T-helper 1 cell (primary cell): ENCODE measurements at places on chromosomes 7 and 10.

GRCh38 chr7:5488286-5488878 lies 64.7 kb upstream of the TNRC18 start:
- DNase-seq, result no peak

DNA sequence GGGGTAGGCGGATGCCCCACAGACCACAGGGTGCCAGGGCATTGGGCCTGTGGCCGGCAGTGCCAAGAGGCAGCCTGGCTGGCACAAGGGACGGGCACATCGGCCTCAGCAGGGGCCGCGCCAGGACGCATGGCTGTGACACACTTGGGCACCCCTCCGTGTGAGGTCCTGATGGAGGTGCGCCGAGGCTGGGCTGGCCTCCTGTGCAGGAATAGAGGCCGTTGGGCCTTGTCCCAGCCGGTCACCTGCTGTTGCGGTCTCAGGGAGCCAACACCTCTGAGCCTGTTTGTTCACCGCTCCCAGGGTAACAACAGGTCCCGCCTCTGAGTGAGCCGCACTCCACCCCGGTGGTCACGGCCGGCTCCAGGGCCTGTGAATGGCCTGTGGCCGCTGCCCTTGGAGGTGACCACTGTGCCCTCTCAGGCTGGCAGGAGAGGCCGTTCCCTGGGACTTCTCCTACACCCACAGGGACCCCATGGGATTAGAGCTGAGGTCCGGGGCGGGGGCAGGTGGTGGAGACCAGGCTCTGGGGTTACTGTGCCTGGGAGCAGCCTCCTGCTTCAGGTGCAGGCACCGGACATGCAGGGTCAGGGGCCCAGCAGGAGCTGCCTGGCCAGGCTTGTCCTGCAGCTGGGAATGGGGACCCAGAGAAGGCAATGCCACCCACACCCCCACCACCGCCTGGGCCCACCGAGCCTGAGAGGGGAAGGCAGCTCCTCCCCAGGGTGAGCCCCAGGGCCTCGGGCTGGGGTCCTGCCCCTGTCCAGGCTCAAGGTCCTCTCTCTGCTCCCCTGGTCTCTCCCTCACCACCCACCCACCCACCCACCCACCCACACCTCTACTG lies 12.0 kb downstream of the PWWP2B start:
- DNase-seq, result no peak

- DNase-seq, result no peak
Measured at GRCh38 chr7:43905209-43905946, 1.0 kb downstream of the URGCP start.

DNA sequence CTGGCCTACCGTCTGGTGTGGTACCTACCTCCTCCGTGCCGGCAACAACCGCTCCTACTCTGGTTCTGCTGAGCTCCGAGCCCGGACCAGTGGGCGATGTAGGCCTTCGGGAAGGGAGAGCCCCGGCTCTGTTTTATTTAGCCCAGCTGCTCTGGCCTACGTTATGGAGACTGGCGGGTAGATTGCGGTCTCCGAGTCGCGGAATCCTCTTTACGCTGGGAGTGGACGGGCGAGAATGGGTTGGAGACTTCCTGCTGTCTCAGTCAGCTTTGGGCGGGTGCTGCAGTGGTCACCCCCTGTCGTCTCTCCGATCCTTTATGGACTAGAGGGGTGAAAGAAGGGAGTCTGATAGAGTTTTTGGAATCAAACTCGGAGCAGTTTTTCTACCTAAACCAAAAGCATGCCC lies 406 bp downstream of the CBLL1 start:
- DNase-seq, result no peak

GRCh38 chr10:60099998-60100747 lies 193.8 kb upstream of the CCDC6 start:
- no peak for DNase-seq

- DNase-seq, result no peak
Measured at GRCh38 chr10:73968098-73968521, 29.8 kb upstream of the VCL start.

DNA sequence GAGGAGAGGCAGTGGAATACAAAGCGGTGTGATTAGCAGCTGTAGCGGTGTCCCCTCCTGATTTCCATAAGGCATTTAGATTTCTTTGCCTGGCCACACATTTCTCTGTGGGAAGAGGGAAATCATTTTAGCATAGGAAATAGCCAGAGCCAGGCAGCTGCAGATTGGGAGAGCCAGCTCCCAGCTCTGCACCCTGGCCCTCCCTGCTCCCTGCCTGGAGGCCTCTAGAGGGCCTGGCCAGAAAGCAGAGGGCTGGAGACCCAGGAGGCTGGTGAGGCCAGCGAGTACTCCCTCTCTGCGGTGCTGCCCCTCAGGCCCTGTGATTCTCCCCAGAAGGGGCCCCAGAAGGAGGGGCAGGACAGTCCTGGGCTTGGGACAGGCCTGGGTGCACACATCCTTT lies 85.7 kb downstream of the C10orf105 start:
- DNase-seq, result no peak

- DNase-seq, result no peak
Measured at GRCh38 chr7:158543840-158544239, 43.8 kb downstream of the PTPRN2 start.

DNA sequence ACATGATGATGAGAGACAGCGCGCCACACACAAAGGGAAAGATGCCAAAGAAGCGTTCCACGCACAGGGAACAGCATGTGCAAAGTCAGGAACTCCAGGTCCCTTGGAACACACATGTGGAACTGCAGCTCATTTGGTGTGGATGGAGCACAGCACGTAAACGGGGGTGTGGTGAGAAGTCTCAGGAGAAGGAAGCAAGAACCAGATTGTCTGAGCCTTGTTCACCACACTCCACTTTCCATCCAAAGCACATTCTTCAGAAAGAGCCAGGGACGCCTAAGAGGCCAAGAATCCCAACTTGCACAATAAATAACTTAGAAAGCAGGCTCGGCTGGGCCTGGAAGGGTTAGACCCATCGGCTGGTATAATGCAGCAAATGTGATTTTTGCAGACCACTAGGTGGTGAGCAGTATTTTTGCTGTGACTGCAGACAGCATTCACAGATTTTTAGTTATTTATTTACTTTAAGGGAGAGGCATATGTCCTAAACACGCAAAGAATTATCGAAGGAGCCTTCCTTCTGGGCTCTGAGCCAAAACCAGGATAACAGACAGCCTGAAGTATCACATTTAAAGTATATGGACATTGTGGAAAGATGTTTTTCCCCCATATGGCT lies 27.9 kb upstream of the ASCC1 start:
- DNase-seq, result no peak

DNA sequence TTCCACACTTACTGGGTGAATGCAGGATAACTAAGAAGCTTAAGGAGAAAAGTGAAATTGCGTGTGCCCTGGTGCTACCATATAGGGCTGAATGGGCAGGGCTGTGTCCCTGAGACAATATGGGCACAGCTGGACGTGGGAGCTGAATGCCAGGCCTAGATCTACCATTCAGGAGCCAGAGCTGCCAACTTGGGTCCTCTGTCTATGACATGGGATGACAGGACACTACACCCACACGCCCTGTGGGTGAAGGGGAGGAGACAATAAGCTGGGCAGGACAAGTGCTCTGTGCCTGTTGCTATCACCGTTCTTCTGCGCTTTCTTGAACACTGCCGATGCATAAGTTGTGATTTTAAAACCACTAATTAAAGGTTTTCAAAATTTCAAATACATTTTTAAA lies 293.9 kb downstream of the TNS3 start:
- no peak for DNase-seq

GRCh38 chr10:30019468-30019867 lies 39.9 kb downstream of the JCAD start:
- DNase-seq, result no peak

- no peak for DNase-seq
Measured at GRCh38 chr7:45715471-45716352, 141.5 kb downstream of the ADCY1 start.

- DNase-seq, result peak; percentile 4
Measured at GRCh38 chr10:132799865-132800264, 13.9 kb upstream of the NKX6-2 start.

GRCh38 chr7:149704507-149704906 lies 68.9 kb downstream of the ZNF467 start:
- DNase-seq, result no peak

DNA sequence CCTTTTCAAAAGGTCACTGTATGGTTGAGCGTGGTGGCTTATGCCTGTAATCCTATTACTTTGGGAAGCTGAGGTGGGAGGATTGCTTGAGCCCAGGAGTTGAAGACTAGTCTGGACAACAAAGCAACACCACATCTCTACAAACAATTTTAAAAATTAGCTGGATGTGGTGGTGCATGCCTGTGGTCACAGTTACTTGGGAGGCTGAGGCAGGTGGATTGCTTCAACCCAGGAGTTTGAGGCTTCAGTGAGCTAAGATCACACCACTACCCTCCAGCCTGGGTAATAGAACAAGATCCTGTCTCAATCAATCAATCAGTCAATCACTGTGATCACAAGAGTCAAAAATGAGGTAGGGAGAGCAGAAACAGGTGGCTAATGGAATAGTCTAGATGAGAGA lies 97.0 kb downstream of the SUGCT start:
- no peak for DNase-seq

- no peak for DNase-seq
Measured at GRCh38 chr7:156966387-156966786, 16.9 kb downstream of the NOM1 start.

GRCh38 chr10:44314802-44315460 lies 70.0 kb downstream of the CXCL12 start:
- no peak for DNase-seq

DNA sequence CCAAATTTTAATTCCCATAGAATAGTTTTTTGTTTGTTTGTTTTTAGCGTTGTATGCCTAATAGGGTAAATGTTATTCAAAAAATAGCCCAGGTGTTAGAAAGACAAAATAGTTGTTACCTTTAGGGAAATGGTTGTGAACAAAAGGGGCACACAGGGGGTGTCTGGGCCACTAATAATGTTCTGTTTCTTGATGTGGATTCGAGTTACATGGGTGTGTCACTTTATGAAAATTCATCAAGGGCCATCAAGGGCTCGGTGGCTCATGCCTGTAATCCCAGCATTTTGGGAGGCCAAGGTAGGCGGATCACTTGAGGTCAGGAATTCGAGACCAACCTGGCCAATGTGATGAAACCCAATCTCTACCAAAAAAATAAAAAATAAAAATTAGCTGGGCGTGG lies 531.8 kb upstream of the C7orf33 start:
- DNase-seq, result no peak

DNA sequence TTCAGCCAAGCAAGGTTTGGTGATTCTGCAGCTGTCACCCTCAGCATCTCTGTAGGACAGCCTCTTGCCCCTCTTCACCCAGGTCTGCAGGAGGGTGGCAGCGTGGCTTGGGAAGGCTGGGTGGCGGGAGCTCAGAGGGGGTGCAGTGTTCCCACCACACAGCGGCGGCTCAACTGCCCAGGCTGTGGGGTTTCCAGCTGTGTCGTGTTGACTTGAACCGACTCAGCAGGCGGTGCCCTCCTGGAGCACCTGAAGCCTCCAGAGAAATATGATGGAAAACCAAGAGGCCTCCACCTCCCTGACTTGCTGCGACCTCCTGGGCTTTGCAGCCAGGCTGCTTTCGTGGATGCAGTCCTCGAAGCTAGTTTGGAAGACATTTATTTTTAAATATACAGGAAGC lies 68.0 kb upstream of the KLF6 start:
- DNase-seq, result no peak

DNA sequence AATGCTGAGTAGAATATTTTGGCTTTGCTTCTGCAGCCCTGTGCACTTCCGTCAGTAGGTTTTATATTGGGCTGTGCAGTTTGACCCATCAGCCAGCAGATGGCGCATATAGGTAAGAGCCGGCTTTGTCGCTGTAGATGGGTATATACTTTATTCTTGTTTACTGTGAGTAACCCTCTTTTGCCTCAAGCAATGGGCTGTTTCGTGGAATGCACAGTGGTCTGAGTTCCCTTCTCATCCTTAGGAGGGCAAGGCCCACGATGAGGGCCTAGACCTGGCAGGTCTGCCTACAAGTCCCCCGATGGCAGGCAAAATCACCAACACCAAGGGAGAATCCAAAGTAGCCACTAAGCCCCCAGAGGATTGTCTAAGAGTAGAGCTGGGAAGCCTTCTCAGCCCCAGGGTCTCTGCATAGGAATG lies 1002.9 kb upstream of the KCND2 start:
- no peak for DNase-seq

GRCh38 chr10:71804077-71804476 lies 30.8 kb upstream of the VSIR start:
- DNase-seq, result no peak

DNA sequence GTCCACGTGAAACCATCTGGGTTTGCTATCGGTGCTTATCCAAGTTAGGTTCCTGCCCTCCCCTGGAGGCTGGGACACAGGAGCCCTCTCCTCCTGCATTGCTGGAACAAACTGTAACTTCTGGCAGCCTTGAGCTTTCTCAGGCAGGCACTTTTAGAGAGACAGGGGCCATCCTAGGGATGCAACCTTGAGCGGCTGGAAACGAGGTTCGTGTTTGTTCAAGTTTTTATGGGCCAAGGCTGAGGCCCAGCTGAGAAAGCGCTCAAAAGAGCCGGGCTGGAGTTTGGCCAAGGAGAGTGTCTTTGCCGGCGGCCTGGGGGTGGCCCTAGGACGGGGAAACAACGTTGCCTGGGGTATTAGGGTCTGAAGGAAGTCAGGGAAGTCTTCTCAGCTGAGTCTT lies 5.5 kb upstream of the MMD2 start:
- DNase-seq, result no peak
